Fibroblast of upper back skin (primary cell): ENCODE measurements at places on chromosomes 3 and 15.
A peak's percentile ranks its signal among the peaks of the same experiment; 100 is the strongest.

- no peak for DNase-seq
These were observed 45.8 kb upstream of the UMPS start for GRCh38 chr3:124684459-124684858.

DNA sequence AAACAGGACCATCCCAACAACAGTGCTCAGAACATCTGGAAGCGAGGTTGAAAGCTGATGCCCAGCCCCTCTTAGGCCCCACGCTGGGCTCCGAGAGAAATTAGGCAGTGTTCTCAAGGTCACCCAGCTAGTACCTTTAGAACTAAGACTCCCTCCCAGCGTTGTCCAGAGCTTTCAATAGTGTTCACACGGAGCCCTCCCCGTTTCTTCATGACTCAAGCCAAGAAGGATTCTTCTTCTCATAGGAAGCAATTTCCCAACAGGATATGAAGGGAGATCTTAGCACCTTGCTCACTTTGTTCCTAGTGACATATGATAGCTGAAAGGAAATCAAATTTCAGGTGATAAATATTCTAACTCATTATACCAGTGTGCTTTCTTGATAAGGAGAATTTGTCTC, 244.2 kb upstream of the ST8SIA2 start:
- peak; percentile 28 for DNase-seq

DNA sequence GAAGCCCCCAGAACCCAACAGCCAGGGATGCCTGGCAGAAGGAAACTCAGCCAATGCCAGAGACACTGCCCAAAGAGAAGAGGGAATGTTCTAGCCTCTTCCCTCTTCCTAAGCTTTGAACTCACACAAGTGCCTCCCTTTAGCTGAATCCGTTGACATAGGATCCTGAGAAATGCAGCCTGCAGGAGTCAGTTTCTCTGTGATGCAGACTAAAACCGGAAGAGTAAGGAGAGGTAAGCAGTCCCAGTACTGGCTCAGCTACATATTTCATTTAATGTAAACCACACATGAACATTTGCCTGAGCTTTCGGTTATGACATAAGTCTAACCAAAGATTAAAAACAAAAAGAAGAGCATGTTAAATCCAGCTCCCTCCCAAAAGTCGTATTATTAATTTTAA, 768.7 kb downstream of the TBL1XR1 start:
- peak; percentile 32 for DNase-seq

DNA sequence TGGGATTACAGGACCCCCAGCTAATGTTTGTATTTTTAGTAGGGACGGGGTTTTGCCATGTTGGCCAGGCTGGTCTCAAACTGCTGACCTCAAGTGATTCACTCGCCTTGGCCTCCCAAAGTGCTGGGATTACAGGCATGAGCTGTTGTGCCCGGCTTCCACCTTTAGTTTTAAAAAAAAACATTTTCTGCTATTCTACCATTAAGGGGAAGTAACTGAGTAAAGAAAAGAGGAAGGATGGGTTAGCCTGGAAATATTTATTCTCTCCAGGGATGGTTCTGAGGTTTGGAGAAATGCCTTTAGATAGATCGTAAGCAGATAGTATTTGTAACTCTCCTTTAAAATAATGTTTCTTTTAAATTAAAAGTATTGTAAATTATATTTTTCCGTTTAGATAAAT, 3.1 kb downstream of the AP4E1 start:
- DNase-seq = peak; percentile 56

GRCh38 chr3:139434764-139435307, 41.5 kb downstream of the RBP2 start:
- DNase-seq = peak; percentile 2

DNA sequence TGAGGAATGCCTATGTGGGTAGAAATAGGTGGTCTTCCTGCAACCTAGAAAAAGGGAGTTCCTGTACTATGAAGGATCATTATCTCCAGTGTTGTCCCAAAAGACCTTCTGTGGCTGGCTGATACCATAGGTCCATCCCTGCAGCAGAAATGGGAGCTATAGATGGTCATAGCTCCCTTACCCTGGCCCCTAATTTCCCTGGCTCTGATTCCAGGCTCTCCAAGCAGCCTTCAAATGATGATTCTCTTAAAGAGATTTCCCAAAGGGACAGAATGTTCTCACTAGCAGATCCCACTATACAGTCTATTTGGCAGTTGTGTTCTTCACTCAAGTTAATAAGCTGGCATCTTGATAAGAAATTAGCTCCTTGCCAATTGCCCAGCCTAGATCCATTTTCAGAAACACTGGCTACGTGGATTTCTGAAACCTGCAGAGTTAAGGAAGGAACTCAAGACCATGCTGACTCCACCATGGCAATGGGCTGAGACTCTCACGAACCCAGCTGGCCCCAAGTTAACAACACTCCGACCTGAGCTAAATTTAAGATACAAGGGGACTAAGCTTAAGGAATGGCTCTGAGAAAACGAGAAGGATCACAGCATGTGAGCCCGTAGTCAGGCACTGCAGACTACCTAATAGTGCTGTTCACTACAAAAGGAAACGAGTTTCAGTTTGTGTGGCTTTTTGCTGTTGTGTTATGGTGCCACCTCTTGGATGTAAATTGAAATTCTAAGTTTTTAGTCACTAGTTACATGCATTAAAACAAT, 11.4 kb downstream of the C15orf40 start:
- peak; percentile 66 for DNase-seq

DNA sequence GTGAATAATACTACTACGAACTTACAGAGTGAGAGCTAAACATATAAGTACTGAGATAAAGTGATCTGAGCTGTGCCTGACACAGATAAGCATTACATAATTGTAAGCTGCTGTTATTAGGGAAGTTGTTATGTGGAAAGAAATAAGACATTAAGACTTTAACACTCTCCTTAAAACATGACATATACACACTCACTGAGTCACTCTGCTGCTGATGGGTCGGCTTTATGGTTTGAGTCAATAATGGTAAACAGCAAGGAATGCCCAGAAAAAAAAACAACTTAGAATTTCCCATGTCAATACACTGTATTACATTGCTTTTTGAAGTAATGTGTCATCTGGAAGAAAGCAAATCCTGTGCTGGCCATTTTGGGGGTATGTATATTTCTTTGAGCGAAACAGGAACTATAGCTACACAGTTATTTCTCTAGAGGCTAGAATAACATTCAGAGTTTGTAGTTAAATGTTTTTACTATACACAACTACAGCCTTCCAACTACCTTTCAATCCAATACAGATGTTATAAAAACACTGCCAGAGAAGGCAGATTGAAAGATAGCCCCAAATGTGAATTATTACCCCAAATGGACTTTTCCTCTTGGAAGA, 22.8 kb upstream of the SPRED1 start:
- peak; percentile 35 for DNase-seq

- no peak for DNase-seq
These were observed 225.3 kb upstream of the KCNMB2 start for GRCh38 chr3:178310949-178311348.

GRCh38 chr3:22399566-22399965, 648.6 kb upstream of the ZNF385D start:
- DNase-seq = peak; percentile 63

- DNase-seq = peak; percentile 29
These were observed 26.0 kb downstream of the CYP19A1 start for GRCh38 chr15:51312166-51313073.
